HFFc6 (cell line): ENCODE measurements at places on chromosomes 1 and 21. TPM values are rescaled to one million over a fixed set of nuclear protein-coding genes. Genes with fewer than 3 reads are reported as not detected.
A peak's percentile ranks its signal among the peaks of the same experiment; 100 is the strongest.

GRCh38 chr1:220689666-220690065 is 497 bp upstream of the C1orf115 start:
- DNase-seq: no peak

DNA sequence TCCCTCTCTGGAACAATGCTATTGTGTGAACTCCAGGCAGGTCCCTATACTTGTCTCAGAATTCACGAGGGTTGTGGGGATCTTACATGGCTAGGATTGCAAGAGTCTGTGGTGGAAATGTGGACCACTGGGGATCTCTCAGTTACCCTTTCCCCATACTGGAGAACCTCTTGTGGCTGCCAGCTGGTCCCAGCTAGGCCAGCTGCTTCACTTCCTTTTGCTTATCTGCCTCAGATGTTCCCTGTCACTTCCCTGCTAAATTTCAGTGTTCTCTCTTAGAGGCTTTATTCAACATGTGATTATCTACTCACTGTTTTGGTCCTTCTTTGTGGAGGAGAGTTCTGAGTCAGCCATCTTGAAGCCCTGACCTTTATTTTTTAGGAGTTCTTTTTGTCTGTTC is 75.9 kb upstream of the SAMD13 start:
- no peak for DNase-seq

DNA sequence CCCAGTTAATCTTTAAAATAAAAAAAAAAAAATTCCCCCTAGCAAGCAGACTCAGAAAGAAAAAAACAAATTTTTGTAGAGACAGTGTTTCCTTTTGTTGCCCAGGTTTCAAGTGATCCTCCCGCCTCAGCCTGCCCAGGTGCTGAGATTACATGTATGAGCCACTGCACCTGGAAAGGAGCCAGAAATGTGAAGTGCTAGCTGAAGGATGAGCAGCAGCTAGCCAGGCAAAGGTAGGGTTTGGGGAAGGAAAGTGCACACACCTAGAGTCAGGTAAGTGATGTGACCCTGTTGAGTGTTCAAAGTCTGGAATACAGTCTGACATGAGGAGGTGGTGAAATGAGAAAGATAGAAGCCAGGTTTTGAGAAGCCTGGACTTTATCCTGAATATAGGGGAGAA is 1.7 kb downstream of the AKR1A1 start:
- DNase-seq: no peak

GRCh38 chr1:44212355-44213221 is 683 bp upstream of the DMAP1 start:
- no peak for DNase-seq

DNA sequence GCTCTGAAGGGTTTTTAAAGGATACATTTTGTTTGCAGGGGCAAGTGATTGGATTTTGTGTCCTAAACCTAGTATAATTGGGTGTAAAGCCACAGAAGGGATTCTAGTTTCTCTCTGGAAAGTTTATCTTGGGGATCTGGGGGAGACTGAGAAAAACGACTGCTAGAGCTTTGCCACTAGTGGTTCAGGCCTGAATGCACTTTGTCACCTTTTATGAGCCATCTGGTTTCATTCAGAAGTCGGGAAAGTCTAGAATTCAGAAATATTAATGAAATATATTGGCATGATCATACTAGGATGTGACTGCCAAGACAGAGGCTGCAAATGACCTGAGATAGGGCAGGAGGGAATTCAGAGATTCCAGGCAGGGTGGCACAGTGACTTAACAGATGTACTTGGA is 111.5 kb upstream of the KCNK2 start:
- no peak for DNase-seq

GRCh38 chr1:6831366-6831765 is 46.1 kb downstream of the CAMTA1 start:
- DNase-seq: no peak

GRCh38 chr1:20998826-20999225 is 177.9 kb downstream of the EIF4G3 start:
- no peak for DNase-seq

GRCh38 chr1:41954533-41954944 is 35.8 kb upstream of the HIVEP3 start:
- DNase-seq: peak; percentile 83

GRCh38 chr1:22841860-22842281 is 130.8 kb downstream of the LACTBL1 start:
- DNase-seq: no peak

DNA sequence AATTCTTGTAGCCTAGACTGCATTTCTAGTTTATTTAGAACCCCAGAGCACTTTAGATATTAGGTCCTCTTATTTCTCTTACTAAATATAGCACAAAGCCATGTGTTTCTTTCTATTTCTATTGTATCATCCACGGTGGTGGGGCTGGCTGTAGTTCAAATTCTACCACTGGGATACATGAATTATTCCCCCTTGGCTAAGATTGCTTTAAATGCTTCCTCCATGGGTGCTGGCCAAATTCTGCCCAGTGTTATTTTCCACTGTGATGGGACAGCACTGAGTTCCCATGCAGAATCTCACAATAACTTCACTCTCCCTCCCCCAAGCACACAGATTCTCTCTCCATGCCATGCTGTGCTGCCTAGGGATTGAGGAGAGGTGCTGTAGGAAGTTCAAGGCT is 41.5 kb upstream of the GBP6 start:
- DNase-seq: no peak

GRCh38 chr1:14733048-14733778 is 134.7 kb downstream of the KAZN start:
- no peak for DNase-seq

- peak; percentile 81 for DNase-seq
Measured at GRCh38 chr1:178538192-178538916, 25.4 kb downstream of the TEX35 start.

DNA sequence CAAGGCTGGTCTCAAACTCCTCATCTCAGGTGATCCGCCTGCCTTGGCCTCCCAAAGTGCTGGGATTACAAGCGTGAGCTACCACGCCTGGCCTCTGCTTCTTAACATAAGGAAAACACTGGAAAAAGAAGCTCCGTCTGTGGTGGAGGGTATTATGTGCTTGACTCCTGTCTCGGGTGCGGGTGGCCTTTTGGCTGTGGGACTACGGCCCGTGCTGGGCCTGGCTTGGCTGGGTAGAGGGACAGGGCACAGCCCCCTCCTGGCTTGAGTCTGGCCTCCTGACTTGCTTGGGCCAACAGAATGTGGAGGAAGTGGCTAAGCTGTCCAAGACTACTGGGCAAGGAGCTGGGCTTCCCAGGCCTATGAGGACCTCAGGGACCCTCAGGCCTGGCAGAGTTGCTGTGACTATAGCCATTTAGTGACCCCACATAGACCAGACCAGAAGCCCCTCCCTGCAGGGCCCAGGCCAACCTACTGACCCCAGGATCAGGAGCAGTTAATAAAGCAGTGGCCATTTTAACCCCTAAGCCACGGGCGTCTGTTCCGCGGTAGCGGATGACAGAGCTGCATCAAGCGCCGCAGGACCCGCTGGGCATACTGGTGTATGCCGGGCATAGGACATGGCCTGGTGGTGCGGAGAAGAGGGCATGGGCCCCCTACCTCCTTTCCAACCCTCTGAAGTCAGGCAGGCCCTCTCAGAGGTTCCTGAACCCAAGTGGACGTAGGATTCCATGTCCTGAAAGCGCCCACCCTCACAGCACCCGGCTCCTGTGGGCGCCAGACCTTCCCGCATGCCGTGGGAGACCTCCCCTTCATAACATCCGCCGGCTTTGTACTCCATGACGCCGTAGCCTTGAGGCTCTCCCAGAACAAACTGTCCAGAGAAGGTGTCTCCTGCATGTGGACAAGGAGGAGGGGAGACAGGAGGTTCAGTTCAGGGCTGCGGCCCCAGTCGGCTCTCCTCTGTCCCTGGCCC is 4.4 kb downstream of the MORN1 start:
- no peak for DNase-seq

DNA sequence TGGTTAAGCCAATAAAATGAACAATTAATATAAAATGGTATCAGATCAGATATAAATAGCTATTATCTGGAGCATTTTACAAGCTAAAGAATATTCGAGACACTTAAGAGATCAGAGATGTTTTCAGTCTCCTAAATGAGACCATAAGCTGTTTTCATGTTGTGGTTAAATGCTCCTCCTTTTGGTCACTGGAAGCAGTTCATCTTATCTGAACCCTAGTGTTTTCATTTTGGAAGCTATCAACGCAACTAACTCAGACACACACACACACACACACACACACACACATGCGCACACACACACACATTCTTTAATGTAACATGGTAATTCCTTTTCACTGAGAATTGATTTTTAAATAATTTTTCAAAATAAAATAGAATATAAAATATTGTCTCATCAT is 10.0 kb upstream of the LRRC8C start:
- DNase-seq: no peak

- no peak for DNase-seq
Measured at GRCh38 chr1:198179556-198179981, 22.8 kb downstream of the NEK7 start.

- DNase-seq: no peak
Measured at GRCh38 chr1:100469578-100469977, 68.4 kb upstream of the GPR88 start.

DNA sequence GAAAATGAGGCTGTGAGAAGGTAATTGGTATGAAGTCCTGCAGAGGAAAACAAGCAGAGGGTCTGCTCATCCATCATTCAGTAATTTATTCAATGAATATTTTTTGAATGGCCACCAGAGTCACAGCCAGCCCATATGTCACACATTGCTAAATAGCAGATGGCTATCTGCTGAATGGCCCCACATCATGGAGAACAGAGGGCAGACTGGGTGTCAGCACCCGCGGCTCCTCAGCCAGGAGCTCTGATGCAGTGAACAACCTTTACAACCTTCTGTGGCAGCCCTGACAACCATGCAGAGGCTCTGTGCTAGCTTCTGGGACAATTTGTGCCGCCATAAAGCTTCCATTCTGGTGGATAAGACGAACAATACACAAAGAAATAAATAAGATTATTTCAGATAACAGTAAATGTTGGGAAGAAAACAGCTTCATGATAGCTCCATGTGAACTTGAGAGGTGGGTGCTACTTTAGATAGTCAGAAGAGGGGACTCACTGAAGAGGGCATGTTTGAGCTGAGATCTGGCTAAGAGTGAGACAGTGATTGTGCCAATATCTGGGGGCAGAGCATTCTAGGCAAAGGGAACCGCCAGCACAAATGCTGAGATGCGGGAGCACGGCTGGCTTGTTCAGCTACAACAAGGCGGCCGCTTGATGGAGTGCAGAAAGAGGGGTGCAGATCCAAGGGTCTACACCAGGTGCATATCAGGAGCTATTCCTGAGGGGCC is 2.8 kb upstream of the C1orf210 start:
- DNase-seq: no peak

- DNase-seq: no peak
Measured at GRCh38 chr1:184889166-184889565, 85.1 kb downstream of the NIBAN1 start.

GRCh38 chr1:10242135-10242534 is 31.8 kb downstream of the KIF1B start:
- no peak for DNase-seq

- no peak for DNase-seq
Measured at GRCh38 chr1:170537798-170538503, 6.0 kb downstream of the GORAB start.

- DNase-seq: no peak
Measured at GRCh38 chr1:242187816-242188215, 188.9 kb upstream of the MAP1LC3C start.

The TMEM125 gene
- not detected in 3 replicates for total RNA-seq

The SH3BGR gene
- total RNA-seq: 1.9 to 3.0 TPM (median 2.5 TPM) in 3 replicates

The RGSL1 gene
- not detected in 3 replicates for total RNA-seq

The CFAP107 gene
- not detected in 2 replicates for total RNA-seq

The MYCL gene
- total RNA-seq: 0.21 to 0.29 TPM (median 0.29 TPM) in 3 replicates

The PRDM16 gene
- total RNA-seq: not detected in 3 replicates

The LGR6 gene
- not detected in 3 replicates for total RNA-seq

The SUSD4 gene
- 0.18 to 1.1 TPM (median 0.33 TPM) in 3 replicates for total RNA-seq

The FMO4 gene
- total RNA-seq: 0.77 and 1.3 TPM in 2 replicates
